Stimulated activated naive CD4-positive, alpha-beta T cell treated with Interleukin-2 at 50 U/mL for 16 hours (primary cell): ENCODE measurements at places on chromosomes 11 and 22.
A peak's percentile ranks its signal among the peaks of the same experiment; 100 is the strongest.

DNA sequence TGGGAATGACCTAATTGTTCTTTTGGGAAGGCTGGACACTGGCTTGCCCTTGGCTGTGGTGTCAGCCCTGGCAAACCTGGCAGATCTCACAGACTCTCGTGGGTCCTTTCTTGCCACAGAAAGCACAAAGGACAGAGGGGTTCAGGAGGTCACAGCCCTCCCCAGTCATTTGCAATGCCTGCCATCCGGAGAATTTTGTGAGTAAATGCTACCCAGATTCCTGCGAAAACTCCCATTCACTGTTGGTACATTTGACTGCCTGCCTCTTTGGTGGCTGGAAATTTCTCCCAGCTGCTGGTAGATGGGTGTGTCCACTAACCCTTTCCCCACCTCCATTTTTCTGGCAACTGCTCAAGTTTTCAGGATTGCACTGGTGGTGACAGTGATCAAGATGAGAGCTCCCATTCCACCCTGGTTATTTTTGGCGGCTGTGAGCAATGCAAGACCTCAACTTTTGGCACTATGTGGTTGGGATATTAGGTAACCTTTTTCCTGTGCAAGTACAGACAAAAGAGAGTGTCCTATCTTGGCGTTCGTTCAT is 155.7 kb downstream of the NAV2 start:
- no peak for DNase-seq

DNA sequence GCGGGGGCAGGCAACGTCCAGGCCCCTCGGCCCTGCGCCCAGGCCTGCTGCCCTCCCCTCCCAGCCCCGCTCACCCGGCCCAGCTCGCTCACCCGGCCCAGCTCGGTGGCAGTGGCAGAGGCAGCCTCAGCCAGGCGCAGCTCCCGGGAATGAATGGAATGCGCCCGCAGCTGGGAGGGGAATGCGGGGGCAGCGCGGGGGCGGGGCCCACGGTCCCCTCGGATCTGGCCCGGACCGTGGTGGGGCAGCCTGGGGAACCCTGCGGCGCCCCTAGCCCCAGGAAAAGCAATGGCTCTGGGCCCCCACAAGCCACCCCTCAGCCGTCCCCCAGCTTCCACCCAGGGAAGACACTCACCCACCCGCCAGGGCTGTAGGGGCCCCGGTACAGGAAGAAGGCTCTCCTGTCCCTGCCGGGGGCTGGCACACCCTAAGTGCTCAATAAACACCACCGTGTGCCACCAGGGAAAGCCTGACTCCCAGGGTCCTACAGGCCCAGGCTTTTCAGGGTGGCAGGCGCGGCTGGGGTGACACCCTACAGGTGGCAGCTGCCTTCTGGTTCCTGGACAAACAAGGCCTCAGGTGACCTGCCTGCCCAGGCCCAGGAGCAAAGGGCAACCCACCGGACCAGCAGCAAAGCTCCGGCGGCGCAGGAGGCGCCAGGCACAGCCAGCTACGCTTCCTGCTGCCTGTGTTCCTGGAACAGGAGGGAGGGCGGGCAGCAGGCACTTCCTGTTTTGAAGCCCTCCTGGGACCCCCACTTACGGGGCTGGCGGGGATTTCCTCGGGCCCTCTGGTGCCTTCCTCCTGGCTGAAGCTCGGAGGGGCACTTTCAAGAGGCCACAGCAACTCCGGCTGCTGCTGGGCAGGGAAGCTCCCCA is 13.8 kb downstream of the PLXNB2 start:
- no peak for DNase-seq

DNA sequence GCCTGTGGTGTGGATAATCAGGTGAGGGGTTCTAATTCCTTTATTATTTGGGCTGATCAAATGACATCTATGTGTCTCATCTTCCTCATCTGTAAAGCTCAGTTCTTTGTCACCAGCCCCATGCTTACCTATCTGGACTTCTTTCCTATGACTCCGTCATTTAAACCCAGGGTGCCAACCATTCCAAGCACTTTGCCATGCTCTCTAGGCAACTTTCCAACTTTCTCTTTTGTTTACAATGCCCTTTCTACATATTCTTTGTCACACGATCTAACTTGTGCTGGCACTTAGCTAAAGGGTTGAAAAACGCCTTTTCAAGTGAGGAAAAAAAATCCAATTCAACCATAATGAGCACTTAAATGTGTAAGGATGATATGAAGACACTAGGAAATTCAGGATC is 27.9 kb downstream of the EXPH5 start:
- no peak for DNase-seq

- DNase-seq, result no peak
These were observed 235.3 kb downstream of the CSNK2A3 start for GRCh38 chr11:11117730-11118129.

DNA sequence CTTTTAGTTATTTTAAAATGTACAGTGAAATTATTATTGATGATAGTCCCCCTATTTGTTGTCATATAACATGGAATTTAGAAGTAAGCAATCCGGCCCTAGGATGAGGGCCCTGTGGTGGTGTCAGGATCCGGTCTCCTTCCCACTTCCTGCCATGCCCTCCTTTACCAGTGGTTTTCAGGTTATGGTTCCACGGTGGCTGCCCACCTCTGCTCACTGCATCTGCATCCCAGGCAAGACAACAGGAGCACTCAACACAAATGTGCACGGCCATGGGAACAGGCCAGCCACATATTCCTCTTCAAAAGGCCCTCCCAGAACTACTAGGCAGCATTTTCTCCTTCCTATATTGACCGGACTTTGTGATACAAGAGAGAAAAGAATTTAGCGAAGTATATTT is 1007.2 kb downstream of the TBC1D22A start:
- no peak for DNase-seq

- DNase-seq, result no peak
These were observed 67.2 kb upstream of the TTC12 start for GRCh38 chr11:113247221-113247620.

DNA sequence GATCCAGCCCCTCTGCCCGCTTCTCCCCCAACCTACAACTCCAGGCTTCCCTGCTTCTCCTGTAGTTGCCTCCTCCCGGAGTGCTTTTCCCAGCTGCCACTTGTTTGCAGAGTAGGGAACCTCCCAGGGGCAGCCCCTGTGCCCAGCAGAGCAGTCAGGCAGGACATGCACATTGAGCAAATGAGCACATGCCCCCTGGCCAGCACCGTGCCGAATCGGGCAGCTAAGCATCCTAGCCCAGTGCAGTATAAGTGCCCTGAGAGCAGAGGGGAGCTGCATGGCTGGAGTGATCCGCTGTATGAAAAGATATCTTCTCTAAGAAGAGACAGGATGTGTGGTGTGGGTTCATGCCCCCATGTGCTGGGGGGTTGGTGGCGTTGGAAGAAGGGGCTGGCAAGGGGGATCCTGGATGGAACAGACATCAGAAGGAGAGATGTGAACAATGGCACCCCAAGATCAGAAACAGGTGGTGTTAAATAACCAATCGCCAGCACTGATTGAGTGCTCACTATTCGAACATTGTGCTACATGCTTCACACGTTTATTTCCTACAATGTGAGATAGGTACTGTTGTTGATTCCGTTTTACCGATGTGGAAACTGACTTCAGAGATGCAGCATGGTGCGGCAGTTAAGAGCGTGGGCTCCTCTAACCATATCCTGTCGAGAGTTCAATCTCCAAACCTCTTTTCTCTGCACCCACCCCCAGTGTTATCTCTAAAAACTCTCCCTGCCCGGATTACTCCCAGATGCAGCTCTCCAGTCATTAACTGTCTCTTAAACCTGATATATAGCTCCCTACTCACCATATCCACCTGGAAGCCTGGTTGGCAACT is 1.2 kb downstream of the AIP start:
- DNase-seq, result peak; percentile 41

DNA sequence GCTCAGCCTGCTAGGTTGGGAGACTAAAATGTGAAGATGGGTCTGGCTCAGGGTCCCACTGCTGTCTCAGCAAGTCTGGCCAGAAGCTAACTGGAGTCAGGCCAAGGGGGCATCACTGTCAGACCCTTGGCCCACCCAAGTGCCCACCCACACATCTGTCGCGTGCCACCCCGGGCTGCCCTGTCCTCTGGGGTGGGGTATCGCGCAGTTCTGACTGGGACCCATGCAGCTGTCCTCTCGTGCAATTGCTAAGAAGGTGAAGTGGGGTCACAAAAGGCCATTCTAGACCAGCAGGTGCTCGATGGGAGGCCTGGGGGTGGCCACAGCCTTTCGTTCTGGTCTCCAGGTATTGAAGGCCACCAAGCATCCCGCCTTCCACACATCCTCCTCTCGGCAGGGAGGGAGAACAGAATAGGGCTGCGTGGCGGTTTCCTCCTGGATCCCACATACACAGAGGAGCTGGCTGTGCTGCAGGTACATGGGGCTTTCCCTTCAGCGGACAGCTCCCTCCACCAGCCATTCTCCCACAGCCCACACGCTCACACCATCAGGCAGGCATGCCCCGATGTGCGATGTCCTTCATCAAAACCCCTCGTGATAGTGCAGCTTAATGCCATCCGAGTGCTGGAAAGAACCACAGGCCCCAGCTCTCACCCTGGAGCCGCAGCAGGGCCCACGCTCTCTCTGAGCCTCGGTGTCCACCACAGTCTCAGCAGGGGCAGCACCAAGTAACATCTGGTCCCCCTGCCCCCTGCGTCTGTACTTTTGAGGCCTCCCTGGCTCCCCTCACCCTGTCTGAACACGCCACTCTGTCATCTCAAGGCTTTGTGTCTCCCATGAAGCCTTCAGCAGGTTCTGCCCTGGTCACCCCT is 37.6 kb downstream of the SHANK2 start:
- DNase-seq, result no peak

GRCh38 chr22:35440129-35440528 is 40.2 kb downstream of the MCM5 start:
- no peak for DNase-seq

- no peak for DNase-seq
These were observed 60.7 kb upstream of the CLTCL1 start for GRCh38 chr22:19352217-19352616.

GRCh38 chr11:96185220-96185768 is 157.7 kb downstream of the MAML2 start:
- DNase-seq, result no peak

- DNase-seq, result no peak
These were observed 2.8 kb upstream of the DBX1 start for GRCh38 chr11:20162824-20163782.

DNA sequence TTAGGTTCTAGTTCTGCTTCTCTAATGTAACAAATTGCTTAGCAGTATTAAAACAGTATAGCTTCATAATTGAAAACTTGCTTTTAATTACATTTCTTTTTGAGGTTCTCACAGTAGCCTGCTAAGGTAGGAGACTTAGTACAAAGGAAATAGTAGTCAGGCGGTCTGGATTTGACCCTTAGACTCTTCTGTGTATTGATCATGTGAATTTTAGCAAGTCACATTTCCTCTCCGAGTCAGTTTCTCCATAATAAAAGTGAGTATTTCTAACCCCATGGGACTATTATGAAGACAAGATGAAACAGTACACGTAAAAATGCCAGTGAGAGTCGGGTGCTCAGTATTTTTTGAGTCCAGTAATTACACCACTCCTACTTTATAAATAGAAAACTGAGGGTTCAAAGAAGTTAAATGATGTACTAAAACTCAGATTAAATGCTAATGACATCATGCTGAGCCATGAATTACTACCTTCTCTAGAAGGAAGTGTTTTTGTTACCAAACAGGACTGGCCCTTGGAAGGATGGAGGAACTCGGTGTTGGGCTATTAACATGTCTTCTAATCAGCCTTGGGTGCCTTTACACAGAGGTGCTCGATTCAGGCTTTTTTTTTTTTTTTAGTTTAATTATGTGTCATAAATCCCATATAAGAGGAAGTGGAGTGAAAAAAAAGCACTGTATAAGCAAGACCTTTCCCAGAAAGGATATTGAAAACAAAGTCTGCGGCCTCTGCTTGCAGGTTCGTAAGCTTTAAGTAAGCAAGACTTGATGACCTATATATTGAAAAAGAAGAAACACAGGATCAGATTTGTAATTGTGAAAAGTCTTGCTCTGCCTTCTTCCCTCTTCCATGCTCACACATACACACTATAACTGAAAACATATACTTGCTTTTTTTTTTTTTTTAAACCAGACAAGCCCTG is 109.0 kb downstream of the EMSY start:
- DNase-seq, result no peak

DNA sequence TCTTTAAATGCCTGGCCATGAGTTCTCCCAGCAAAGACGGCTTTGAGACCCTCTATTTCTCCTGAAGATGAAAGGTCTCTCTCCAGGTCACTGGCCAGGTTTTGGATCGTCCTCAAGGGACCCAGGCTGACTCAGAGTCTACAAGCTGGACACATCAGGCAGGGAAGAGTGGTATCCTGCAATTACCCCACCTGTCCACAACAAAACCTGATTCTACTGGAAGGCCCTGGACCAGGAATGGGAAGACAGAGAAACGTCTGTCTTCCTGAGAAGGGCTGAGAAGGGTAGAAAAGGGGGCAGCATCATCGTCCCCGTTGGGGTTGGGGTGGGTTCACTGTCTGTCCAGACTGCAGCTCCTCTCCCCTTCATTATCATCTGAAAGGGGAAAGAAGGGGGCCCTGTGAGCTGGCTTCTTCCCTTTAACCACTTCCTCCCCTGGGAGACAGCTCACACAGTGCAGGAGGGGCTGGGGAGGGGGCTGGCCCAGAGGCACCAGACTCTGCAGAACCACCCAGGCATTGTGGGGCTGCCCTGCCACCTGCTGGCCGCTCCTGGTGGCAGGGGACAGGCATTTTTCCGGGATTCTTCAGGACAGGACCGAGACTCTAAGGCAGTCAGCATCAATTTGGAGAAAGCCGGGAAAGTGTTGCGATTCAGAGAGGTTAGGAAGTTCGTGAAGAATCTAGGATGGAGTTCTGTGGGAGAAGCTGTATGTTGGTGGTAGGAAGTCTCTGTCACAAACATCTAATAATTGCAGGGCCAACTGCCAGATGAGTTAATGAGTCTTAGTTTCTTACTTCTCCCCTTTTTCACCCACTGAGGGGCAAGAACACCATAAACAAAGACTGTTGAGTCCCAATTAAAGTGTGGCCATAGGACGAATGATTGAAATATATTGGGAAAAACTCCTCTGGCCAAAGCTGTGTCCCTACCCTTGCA is 57.6 kb downstream of the SYN3 start:
- DNase-seq, result no peak

- DNase-seq, result no peak
These were observed 649 bp downstream of the PRRG4 start for GRCh38 chr11:32830413-32830738.

DNA sequence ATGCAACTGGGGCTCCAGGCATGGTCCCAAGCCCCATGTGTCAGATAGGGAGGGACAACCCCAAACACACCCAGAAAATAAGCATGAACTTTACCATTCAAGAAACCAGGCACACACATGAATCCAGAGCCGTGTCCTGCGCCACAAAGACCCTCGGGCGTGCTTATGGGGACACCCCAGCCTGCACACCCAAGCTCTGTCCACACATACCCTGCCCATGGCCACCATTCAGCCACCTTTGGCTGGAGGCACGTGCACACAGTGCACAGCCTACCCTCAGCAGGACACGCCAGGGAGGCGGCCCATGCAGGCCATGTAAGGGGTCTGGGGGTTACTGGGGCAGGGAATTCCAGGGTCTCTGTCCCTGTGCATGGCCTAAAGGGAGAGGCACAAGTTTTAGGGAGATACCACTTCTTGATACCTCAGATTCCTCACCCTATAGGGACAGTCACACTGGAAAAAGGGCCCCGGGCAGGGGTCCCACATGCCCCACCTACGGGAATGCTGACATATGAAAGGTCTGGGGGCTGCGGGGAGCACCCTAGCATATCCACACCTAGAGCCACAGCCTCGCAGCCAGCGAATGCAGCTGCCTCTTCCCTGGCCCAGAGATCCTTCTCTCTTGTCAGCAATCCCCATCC is 20.6 kb downstream of the PACSIN2 start:
- no peak for DNase-seq
